SHP77 (cell line): ENCODE measurements at places on chromosomes 4 and X.
A peak's percentile ranks its signal among the peaks of the same experiment; 100 is the strongest.

DNA sequence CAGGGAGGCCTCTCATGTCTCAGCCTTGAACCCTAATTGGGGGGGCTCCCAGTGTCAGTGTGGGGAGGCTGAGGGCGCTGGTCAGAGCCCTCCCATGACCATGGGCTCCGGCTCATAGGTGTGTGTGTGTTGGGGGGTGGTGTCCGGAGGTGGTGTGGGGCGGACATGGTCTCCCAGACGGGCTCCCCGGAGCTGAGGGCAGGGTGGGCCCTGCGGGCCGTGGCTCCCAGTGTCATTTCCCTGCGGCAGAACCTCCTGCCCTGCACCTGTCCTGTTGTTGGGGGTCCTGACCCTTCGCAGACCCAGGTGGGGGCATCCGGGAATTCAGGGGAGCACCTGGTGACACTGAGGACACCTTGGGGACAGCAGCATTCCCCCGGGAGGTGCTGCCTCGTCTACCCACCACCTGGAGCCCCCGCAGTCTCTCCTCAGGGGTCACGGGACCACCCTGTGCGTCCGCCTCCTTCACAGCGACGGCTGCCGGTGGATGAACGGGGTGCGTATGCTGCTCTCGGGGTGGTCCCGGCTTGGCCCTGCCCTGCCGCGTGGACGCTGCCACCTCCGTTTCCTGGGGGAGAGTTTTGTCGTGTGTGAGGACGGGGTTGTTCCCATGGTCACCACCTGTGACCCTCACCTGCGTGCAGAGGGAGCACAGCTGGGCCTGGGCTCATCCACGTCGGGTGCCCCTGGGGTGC lies 14.5 kb upstream of the GTPBP6 start:
- no peak for DNase-seq

DNA sequence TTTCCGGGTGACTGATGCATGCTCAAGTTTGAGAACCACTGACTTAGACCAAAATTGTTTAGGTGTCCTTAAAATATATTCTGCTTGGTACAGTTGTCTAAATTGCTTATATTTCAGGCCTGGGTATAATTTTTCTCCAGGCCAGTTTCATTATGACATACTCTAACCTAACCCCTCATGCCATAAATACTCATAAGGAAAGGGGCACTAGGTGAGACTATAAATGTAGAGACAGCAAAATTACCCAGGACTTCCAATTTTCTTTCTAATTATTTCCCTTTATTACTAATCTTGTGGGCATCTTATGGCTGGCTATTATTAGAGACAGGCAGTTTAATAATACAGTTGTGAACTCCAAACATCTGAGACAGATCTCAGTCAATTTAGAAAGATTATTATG lies 150.2 kb downstream of the RRAGB start:
- no peak for DNase-seq

DNA sequence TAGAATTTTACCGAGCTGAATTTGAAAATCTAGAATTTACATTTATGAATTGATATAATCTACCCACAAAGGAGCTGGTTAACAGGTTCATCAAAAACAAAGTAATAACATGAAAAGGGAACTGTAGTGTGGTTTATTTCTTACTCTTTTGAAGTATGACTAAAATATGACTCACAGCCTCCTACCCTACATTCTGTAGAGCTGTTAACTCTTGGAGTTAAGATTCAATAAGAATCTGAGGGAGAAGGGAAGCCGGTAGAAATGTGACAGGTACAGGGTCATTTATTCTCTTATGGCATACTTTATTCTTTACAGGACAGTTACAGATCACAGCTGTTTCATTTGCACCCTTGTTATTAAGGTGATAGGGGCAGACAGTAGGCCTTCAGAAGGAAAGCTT lies 132.2 kb upstream of the FAM47B start:
- DNase-seq = no peak

DNA sequence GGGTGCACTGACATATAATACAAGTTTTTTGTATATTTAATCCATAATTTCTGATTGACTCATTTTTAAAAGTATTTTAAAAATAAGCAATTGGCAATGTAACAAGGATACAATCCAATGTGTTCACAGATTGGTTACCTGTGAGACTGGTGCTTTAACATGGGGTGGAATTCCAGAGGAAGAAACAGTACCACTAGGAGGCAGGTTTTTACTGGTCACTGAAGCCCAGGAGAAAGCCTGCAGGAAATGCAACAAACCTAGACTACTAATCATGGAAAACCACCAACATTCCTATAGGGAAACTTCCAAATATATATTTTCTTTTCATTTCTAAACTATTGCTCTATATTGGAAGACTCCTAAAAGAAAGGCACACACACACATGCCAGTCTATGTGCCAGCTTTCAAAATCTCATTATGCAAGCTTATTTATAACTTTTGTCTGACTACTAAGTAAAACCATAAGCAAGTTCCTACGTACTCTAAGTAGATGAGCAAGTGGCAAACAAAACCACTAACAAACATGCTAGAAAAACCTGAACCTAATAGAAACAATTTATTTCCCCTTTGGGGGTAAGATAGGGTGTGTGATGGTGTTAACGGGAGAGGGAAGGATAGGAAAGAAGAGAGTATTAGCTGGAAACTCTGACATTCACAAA lies 19.2 kb downstream of the G3BP2 start:
- DNase-seq = peak; percentile 17

DNA sequence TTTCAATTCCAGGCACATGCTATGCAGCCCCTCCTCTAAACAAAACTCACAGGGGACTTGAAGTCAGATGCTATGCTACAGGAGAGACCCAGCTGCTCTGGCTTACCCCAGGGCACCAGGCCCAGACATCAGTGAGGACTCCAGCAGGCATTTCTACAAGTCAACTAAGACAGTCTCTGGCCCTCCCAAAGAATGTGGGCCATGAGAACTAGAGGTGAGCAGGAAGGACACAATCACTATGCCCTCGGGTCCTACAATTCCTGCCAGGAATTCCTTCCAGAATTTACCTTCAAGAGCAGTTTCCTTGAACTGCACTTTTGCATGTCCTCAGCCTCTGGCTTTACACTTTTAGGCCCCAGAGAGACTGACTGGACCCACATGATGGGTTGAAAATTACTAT lies 17.4 kb downstream of the TMEM192 start:
- DNase-seq = no peak

DNA sequence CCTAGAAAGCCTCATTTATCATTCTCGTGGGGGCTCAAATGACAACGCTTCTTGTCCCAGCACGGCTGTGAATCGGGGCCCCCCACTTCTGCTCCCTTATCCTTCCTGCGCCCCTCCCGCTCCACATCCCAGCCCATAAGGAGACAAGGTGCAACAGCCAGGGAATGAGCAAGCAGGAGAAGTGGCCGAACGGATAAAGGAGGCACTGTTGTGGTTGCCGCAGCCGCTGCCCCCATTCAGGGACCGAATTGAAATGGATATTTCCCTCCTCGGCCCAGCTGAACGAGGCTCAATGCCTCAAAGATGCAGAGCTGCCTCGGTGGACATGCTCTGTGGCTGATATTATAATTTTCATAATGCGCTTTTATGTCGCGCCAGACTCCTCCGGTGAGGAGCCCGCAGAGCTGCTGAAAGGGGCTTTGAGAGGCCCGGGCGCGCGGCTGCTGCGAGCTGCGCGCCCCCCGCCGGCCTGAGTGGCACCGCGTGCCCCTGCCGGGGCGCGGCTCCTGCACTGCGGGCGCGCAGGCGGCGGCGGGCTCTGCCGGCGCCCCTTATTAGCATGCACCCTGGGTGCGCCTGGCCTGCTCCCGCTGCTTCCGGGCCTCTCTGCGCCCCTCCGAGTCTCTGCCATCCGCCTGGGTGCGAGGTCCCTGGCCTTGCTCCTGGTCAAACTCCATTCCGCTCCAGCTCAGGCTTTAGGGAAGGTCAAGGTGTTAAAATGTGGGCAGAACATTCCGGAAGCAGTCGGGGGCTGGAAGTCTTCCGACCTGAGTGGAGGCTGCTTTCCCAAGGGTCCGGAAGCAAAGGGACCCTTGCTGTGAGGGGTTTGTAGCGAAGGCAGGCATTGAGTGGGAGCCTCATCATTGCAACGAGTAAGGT lies 68.2 kb upstream of the TMEM33 start:
- no peak for DNase-seq

- DNase-seq = no peak
Measured at GRCh38 chrX:12948495-12948894, 26.4 kb upstream of the TMSB4X start.

- DNase-seq = no peak
Measured at GRCh38 chr4:103719105-103719829, 518 bp downstream of the TACR3 start.
